ENCODE measurements at places on chromosomes 16 and 17.

- no peak for DNase-seq
These were observed 10.0 kb downstream of the TUFM start for GRCh38 chr16:28835864-28836760.

DNA sequence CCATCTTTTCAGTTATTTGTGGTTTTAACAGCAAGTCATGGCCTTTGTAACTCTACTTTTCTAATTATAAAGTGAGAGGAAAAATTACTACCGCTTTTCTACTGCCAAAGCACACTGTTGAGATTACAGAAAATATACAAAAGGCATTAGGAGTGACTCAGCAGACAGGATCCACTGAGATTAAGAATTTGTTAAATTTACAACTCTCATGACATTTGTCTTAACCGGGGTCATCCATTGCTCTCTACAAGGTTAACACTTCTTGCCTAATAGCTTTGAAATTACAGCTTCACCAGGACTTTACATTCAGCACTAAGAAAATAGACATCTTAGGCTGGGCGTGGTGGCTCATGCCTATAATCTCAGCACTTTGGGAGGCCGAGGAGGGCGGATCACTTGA is 93.4 kb downstream of the SSH2 start:
- DNase-seq, result peak; percentile 55

GRCh38 chr17:1829216-1829591 is 498 bp downstream of the SMYD4 start:
- DNase-seq, result no peak

DNA sequence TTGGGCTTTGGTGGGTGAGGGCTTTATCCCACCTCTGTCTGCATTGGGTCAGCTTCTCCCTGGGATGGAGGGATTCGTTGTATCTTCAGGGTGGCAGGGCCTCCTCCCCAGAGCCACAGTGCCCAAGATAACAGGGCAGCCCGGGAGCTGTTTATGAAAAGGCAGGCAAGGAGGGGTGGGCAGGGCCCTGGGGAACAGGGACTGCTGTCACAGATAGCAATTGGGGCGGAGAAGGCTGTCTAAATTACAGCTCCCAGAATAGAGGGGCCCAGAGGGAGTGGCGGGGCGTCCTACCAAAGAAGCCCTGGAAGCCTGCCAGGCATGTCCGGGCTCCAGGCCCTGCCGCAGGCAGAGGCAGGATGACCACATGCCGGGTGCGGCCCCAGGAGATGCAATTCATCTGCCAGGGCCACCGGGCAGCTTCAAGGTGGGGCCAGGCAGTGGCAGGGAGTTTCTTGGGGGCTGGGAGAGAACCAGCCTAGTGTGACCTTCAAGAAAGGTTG is 18.8 kb upstream of the PHOSPHO1 start:
- no peak for DNase-seq

- no peak for DNase-seq
These were observed 103.8 kb downstream of the MARF1 start for GRCh38 chr16:15539197-15539596.

- DNase-seq, result no peak
These were observed 44.0 kb upstream of the NOG start for GRCh38 chr17:56549501-56549900.
